ENCODE measurements at places on chromosomes 2 and 18.

GRCh38 chr2:100983201-100983600, 18.9 kb upstream of the RPL31 start:
- no peak for DNase-seq

GRCh38 chr18:26307161-26307773, 81.0 kb downstream of the TAF4B start:
- DNase-seq: peak; percentile 63

DNA sequence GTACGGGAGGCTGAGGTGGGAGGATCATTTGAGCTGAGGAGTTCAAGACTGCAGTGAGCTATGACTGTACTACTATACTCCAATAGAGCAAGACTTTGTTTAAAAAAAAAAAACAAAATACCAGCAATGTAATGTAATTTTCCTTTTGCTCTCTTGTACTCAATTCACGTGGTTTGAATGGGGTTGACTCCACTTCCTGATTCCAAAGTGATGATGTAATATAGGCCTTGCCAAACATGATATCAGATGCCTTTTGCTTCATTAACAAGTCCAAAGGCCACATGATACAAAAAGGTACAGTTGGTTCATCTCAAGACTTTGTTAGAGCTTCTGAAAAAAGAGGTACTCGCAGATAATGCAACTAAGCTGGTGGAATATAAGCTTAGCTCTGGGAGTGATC, 321.8 kb downstream of the ZEB2 start:
- DNase-seq: no peak

GRCh38 chr18:43275546-43275945, 1.7 kb downstream of the SYT4 start:
- peak; percentile 55 for DNase-seq

GRCh38 chr2:216994353-216994854, 134.5 kb upstream of the TNP1 start:
- no peak for DNase-seq

GRCh38 chr2:158414538-158414937, 42.0 kb downstream of the CCDC148 start:
- DNase-seq: no peak

DNA sequence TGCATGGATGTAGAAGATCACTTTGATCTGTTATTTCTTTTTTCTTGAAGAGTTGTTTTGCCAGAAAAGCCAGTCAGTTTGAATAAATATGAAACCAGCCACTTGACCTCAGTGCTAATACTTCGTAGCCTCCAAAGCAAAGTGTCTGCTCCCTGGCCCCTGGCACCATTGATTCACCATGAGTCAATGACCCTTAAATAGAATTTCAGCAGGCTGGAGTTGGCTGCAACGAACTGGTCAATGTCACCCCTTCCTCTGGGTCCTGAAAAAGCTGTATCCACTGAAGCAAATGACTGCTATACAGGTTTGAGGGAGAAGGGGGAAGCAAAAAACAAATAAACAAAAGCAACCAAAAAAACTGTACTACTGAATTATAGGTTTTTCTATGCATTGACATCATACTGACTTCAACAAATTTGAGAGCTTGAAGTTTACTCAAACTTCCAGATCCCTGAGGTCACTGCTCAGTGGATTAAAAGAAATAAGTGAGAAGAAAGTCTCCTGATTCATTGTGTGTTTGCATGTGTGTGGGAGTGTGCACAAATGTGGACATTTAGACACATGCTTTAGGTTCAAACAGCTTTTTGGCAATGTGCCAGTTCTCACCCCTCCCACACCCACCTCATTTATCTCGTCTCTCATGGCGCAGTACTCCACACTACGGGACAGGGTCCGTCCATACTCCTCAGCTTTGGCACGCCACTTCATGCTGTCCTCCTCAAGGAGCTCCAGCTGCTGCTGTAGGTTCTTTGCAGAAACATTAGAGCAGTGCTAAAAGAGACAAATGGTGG, 58.1 kb upstream of the TTN start:
- DNase-seq: peak; percentile 8

- no peak for DNase-seq
Measured at GRCh38 chr2:25804338-25804737, 73.9 kb downstream of the ASXL2 start.

GRCh38 chr2:205555566-205556230, 126.6 kb upstream of the NRP2 start:
- no peak for DNase-seq

DNA sequence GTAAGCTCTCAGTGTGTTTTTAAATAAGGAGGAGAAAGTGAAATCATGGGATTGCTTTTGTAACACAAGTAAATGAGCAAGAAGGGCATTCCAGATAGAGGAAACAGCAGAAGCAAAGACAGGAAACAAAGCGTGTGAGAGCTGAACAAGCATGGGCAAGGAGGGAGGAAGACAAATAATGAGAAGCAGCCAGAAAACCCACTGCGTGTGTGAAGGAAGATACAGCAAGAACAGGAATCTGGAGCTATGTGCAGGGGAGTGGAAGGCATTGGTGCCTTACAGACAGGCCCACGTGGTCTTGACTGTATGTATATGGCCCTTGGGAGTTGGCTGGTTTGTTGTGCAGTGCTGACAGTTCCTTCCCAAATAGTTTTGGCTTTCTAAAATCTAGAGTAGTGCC, 88.6 kb downstream of the AAK1 start:
- DNase-seq: no peak

DNA sequence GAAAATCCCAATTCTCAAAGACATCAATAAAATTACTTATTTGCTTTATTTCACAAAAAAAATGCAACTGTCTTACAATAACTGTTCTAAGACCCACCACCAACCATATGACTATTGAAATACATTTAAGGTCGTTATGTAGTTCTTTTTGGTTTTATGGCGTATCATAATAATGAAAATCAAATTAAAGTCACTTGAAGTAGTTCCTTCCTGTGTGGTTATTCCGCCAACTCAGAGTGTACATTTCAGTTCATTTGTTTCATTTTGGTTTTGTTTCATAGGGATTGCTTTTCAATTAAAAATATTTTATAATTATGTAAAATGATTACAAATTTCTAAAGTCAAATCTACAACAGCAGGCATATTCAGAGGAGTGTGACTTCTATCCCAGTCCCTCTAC, 45.9 kb upstream of the AAK1 start:
- DNase-seq: no peak

GRCh38 chr18:43539862-43540261, 262.6 kb upstream of the SYT4 start:
- DNase-seq: no peak

GRCh38 chr2:232973011-232973735, 39.9 kb downstream of the NGEF start:
- DNase-seq: no peak

GRCh38 chr2:20034821-20035220, 16.6 kb downstream of the LAPTM4A start:
- DNase-seq: no peak

GRCh38 chr18:46650681-46651080, 6.3 kb downstream of the LOXHD1 start:
- no peak for DNase-seq

DNA sequence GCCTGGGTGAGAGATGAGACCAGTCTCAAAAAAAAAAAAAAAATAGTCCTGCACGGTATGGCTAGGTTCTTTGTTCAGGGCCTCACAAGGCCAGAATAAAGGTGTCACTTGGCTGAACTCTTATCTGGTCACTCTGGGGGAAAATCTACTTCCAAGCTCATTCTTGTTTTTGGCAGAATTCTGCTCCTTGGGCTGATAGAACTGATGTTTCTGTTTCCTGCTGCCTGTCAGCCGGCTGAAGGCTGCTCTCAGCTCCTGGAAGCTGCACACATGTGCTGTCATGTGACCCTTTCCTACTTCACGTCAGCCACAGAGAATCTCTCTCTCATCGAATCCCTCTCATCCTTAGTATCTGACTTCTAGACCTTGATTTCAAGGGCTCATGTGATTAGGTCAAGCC, 10.4 kb downstream of the CSRNP3 start:
- DNase-seq: no peak

- no peak for DNase-seq
Measured at GRCh38 chr2:136005462-136006196, 20.2 kb upstream of the DARS1 start.

- DNase-seq: no peak
Measured at GRCh38 chr18:28112056-28112470, 64.9 kb downstream of the CDH2 start.

- DNase-seq: no peak
Measured at GRCh38 chr2:143030127-143030526, 99.1 kb upstream of the ARHGAP15 start.

Data from NCI-H510A treated with DMSO at 0.1 percent for 48 hours (cell line).